ENCODE measurements at places on chromosomes 12 and 14.

GRCh38 chr12:17992002-17992656, 97.9 kb downstream of the RERGL start:
- DNase-seq = no peak

DNA sequence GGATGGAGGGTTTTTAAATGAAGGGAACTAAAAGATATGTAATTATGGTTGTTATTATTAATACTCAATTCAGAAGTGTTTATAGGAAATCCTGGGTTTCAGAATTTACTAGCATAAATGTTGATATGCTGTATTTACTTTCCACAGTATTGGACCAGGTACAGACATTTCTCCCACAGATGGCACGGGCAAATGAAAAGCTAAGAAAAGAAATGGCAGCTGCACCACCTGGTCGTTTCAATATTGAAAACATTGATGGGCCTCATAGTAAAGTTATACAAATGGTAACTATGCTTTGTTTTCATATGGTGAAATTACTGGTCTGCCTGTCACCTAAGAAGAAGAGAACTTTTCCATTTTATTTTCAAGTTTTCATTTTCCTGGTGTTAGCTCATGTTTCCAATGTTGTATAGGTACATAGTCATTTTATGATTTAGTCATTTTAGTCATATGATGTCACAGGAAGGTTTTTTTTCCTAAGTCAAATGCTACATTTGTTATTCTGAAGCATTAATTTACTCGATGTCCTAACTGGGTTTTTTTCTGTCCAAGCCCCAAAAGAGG, 5.5 kb downstream of the NOPCHAP1 start:
- DNase-seq = no peak

DNA sequence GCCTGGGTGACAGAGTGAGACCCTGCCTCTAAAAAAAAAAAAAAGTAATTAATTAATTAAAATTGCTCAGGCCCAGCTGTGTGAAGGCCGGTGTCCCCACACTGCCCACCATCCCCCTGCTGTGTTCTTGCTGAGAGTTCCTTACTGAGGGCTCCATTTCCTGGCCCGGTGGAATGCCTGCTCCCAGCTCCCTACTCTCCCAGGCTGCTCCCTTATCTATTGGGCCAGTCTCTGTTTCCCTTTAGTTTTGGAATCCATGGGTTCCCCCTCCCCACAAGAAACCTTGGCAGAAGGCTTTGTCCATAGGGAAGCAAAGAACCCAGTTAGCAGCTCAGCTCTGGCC, 19.0 kb downstream of the MLXIP start:
- no peak for DNase-seq

GRCh38 chr12:32921397-32921796, 24.8 kb upstream of the PKP2 start:
- DNase-seq = no peak

DNA sequence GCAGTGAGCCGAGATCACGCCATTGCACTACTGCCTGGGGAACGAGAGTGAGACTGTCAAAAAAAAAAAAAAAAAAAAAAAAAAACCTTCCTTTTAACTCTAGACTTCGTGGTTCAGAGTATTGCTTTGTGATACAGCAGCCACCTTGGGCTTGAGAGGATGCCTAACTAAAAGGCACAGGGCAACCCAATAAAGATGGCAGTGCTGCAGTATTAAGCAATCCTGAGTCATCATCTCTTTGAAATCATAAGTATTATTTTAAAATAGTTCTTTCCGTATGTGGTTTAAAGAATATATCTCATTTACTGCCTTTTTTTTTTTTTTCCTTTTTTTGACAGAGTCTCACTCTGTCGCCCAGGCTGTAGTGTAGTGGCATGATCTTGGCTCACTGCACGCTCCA, 116.1 kb downstream of the PLEKHA5 start:
- no peak for DNase-seq

DNA sequence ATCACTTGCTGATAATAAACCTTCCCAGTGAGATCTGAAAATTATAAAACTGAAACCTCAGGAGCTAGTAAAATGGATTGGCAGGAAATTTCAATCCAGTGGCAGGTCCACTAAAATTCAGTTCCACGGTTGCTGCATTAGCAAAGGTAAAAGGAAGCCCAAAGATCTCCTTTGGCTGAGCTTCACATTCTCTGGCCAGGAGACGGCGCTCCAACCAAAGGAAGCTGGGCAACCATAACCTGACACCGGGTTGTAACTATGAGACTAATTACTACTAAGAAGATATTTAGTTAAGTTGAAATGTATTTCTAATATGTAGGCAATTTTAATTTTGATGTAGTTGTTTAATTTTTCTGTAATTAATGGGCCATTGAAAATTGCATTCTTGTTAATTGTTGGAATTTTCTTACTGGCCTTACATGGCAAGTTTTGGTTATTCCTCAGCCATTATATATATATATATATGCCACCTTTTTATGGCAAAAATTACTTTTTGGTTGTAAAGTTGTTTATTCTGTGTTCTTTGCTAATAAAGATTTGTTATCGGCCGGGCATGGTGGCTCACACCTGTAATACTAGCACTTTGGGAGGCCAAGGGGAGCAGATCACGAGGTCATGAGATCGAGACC, 17.0 kb downstream of the OR8S1 start:
- no peak for DNase-seq

- DNase-seq = no peak
These were observed 13.9 kb upstream of the EGLN3 start for GRCh38 chr14:33964599-33965317.

- DNase-seq = no peak
These were observed 26.1 kb upstream of the ANP32D start for GRCh38 chr12:48446161-48446776.

GRCh38 chr14:91754185-91754584, 22.3 kb upstream of the CATSPERB start:
- no peak for DNase-seq

DNA sequence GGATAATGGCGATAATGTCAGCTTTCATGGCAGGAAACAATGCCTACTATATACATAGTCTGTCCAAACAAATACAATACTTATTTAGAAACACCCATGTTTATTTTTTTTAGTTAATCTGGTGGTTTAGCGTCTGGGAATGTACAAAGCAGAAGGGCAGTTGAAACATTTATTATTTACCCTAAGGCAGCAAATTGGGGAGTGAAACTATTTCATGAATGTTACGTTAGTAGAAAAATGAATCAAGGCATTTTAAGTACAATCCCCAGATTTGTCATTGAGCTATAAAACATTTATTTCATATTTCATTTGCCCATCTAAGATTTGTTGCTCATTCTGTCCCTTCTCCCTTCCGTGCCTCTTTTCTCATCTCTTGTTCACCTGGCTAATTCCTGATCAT, 87.1 kb upstream of the ATF1 start:
- no peak for DNase-seq

GRCh38 chr14:70882776-70883492, 24.3 kb upstream of the PCNX1 start:
- DNase-seq = no peak

GRCh38 chr12:19181666-19182426, 52.3 kb downstream of the PLEKHA5 start:
- no peak for DNase-seq

- no peak for DNase-seq
These were observed 46.0 kb upstream of the CCDC60 start for GRCh38 chr12:119288576-119288975.

DNA sequence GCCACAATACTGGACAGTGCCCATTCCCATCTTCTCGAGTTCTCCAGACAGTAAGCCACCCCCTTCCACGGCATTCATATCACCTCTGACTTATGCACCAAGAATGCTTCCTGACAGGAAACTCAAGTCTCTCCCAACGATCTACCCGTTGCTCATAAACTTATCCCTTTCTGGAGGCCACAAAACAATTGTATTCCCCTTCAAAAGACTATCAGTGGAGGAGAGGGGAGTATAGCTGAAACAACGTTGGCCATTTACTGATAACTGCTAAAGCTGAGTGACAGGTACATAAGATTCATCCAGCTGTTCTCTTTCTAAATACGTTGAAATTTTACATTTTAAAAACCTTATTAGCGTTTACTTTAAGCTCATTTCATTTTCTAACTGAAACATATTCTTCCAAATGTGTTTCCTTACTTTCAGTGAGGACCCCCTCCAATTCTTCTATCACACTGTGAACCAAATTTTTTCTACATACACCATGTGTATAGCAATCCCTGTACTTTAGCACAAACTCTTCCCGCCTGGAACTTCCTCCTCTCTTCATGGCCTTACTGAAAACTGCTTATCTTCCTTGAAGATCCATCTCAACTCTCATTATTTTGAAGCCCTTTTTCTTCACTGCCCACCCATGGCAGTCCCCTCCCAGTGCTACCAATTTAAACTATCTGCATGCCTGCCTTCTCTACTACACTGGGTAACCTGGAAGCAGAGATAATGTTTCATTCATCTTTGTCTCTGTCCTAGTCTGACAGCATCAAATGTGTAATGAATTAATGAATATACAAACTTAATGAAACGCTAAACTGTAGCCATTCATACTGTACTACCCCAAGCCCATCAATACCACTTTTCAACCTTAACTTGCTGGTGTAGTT, 28.8 kb downstream of the ATXN2 start:
- DNase-seq = no peak

DNA sequence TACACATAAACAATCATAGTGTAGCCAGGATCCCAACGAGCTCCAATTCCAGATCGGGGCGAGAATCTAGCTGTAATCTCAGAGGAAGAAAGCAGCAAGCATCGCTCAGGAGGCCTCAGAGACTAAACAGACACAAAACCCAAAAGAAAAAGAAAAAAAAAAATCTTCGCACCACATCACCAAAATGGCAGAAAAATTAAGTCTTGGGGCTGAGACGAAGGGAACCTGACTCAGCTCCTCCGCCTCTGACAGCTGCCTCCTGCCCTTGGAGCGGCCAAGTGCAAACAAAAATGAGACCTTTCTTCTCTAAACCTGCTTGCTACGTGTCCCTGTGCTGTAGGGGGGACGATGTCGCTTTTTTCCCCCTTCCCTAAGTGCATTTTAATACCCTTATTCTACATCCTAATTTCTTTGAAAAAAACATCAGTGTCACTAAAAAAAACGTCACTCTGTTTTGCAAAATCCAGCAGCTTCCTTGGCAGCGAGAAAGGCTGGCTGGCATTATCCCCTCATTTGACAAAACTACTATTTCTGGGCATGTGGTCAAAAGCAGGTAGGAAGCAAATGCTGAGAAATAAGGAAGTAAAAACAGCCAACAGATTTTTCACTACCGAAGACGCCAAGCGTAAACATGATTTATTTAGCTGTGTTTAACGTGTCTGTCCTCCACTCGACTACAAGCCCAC, 30.5 kb downstream of the BCL11B start:
- DNase-seq = no peak

- peak; percentile 66 for DNase-seq
These were observed 9.4 kb downstream of the ASPG start for GRCh38 chr14:104094709-104095425.

- DNase-seq = no peak
These were observed 178.0 kb downstream of the GRIP1 start for GRCh38 chr12:66500841-66501240.

DNA sequence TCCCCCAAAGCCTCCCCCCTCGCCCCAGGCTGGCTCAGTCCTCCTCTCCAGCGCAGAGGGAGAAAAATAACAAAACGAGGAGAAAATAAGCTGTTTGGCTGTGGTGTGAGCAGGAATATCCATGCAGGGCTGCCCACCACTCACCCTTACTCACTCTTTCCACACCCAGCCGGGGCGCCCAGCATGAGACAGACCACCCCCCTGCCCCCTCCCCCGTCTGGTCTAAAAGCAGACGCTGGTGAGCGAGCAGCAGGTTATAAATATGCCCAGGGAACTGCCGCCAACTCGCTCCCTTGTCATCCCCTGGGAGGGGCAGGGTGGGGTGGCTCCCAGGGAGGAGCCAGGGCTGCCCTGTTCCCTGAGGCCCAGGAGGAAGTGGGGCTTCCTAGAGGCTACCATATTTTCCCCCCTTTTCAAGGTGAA, 7.4 kb downstream of the WNT1 start:
- no peak for DNase-seq

GRCh38 chr12:65123435-65124063, 2.4 kb upstream of the WIF1 start:
- no peak for DNase-seq

GRCh38 chr12:104930388-104931326, 27.4 kb downstream of the SLC41A2 start:
- DNase-seq = no peak

DNA sequence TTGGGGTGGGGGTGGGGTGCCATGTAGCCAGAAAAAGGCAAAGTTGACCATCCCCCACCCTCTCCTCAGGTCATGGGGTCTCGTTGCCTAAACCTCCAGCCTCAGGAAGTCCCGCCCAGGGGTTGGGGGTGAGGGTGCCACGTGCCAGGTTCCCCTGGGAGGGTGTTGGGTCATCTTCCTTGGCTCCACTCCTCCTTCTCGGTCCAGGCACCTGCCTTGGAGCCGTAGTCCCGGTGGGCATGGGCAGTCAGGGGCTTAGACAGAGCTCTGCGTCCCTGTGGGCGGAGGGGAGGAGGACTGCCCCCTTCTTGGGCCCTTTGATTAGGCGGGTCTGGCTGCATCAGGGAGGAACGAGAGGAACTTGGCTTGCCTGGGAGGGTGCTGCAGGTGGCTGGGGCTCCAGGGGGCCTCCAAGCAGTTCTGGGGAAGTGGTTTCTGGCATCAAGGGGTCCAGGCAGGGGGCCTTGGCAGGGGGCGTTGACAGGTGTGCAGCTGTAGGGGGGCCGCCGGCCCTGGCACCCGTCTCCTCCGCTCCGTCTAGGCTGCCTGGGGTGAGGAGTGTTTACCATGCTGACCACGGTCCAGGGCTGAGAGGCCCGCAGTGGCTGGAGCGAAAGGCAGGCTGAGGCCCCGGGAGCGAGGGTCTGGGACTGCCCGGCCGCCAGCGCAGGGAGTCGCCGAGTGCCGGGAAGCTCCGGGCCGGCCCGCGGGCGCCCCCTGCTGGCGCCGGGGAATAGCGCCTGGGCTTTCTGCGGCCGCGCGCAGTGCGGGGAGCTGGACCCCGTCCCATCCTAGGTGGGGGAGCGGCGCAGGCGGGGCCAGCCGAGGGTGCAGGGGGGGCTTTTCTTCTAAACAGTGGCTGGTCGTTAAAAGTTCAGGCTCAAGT, 7.9 kb downstream of the SETD1B start:
- peak; percentile 76 for DNase-seq

GRCh38 chr12:89333564-89334252, 18.6 kb downstream of the DUSP6 start:
- DNase-seq = no peak

- DNase-seq = no peak
These were observed 28.2 kb upstream of the CD27 start for GRCh38 chr12:6416596-6416995.

DNA sequence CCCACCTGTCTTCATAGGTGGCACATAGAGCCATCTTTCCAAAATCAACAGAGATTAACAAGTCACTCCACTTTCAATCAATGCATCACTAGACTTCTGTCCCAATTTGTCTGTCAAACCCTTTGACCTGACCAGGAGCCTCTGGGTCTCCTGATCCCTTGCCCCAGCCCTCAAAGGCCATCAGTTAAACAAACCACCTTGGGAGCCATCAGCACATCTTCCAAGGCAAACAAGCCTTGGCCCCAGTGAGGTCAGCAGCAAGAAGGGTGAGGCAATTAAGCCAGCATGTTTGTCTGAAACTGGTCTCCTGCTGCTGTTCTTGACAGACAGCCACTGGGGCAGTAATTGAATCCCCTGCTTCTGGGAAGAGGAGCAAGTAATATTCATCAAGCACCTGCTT, 742.8 kb upstream of the TBX3 start:
- no peak for DNase-seq

Data from T-helper 17 cell (primary cell).